ENCODE measurements at places on chromosomes 5 and 9.

DNA sequence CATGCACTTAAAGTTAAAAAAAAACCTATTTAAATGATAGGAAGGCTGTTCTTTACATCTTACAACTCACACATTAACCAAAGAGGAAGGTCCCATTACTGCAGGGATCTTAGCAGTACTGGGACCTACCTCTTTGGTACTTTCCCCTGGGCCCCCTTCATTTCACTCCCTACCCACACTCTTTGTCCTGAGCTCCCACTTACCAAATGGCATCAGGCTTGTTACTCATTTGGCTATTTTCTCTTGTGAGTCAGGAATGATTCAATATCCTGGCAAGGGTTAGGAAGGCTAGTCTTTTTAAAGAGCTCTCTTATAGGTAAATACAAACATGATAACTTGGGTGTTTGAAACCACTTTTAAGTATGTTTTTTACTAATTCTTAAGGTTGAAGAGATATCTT, 117.4 kb upstream of the ELL2 start:
- DNase-seq, result no peak

DNA sequence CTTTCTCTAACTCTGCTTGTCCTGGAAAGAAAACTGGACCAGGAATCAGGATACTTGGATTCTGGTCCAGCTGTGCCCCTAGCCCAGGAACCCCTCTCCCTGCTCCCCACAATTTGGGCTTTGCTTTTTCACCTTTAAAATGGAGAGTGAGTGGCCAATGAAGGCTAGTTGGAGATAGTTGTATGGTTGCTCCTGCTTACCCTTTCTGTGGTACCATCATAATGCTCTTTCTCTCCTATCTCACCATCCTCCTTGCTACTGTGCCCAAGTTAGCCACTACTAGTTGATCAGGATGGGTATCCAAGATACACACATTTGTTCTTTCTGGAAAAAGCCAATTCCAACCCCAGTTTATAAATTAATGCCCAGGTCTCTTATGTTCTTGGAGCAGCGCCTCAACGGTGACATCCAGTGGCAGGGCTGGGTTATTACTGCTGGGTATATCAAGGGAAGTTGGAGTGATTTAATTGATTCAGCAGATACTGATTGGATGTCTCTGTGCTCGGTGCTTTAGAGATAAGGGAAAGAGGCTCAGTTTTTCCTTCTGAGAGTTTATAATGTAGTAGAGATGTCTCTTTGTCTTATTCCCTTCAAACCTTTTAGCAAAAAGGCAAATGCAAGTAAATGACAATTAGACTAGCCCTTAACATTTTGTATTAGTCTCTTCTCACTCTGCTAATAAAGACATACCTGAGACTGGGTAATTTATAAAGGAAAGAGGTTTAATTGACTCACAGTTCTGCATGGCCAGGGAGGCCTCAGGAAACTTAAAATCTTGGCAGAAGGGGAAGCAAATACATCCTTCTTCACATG, 38.5 kb downstream of the FAXDC2 start:
- DNase-seq, result peak; percentile 35

- DNase-seq, result no peak
These were observed 635.8 kb upstream of the C9orf72 start for GRCh38 chr9:28209130-28209529.

DNA sequence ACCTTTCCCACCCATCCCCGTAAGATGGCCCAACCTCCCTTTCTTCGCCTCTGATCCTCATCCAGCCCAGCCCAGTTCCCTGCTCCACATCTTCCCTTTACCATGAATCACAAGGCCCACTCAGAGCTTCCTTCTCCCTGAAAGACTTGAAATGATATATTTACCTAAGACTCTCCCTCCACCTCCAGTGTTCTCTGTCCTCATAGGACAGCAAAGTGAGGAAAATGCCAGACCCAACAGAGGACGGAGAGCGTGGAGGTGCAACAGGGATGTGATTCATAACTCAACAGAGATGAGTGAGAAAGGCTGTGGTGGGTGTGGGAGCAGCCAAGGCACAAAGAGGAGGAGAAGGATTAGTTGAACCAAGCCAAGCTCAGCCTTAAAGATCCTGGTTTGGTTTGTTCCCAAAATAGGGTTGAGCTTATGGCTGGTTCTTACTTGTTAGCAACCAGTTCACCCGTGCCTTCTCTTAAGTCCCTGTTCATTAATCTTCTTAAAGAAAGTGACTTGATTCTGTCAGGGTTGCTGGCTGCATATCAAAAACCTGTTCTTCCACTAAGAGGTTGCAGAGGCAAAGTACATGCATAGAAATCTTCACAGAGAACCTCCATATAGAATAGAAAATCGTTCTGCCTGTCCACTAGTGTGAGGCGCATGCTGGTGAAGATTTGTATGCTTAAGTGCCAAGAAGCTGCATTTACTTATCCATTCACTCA, 183.2 kb downstream of the ACTL7B start:
- DNase-seq, result no peak

- no peak for DNase-seq
These were observed 146.9 kb downstream of the KIAA0825 start for GRCh38 chr5:94471521-94471920.

- DNase-seq, result no peak
These were observed 75.2 kb upstream of the SSBP2 start for GRCh38 chr5:81826128-81826527.

- no peak for DNase-seq
These were observed 38.0 kb upstream of the MED27 start for GRCh38 chr9:132117694-132118093.

GRCh38 chr5:73796164-73797131, 170.5 kb downstream of the ARHGEF28 start:
- peak; percentile 2 for DNase-seq

- DNase-seq, result no peak
These were observed 473.6 kb downstream of the KCTD16 start for GRCh38 chr5:144644317-144644716.

- no peak for DNase-seq
These were observed 12.0 kb downstream of the CRB2 start for GRCh38 chr9:123368023-123368422.

- no peak for DNase-seq
These were observed 2.2 kb upstream of the ALDH1A1 start for GRCh38 chr9:72955126-72955455.

GRCh38 chr5:124492444-124493224, 253.8 kb downstream of the ZNF608 start:
- no peak for DNase-seq

DNA sequence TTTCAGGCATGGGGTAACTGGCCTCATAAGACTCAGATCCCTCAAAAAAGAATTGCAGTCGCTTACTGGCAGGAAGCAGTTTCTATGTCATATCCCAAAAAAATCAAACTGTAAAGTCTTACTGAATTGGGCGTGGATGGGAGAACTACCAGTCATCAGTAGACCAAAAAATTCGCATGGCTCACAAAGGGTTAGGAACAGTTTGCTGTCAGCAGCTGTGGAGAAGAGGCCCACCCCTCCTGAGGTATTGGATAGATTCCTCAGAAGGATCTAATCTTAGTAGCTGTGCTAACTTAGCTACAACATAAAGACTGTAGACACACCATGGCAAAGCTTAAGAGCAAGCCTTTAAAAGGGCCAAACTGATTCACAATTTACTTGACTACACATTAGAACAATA, 478.3 kb upstream of the FTMT start:
- no peak for DNase-seq

DNA sequence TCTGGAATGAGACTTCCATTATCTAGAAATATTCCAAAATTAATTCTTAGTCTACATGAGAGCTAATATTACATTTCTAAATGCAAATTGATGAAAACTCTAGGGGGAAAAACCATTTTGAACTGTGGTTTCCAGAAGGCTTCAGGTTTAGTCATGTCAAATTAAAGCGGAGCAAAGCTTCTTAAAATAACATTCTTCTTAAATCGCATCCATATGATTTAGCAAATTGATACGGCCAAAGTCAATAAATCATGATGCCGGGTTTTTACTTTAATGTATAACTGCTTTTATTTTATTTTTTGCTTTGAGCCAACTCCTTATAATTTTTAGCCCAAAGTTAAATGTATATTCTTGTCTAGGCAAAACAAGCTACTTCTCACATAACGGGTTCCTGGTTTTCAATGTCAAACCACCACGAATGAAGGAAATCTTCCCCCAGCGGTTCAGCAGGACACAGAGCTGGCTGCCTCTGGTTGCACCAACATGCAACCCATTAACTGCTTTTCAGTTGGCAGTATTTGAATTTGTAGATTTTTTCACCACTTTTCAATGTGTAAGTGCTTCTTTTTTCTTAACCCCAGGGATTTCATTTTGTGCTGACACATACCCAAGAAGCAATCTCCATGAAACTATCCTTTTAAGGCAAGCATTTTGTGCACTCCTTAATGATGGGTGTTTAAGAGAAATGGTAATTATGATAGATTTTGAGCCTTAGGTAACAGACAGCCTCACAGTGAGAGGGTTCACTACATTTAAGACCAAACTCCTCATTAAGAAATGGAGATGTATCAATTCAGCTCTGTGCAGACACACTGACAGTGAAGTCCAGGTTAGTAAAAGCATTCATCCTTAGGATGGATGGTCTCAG, 35.5 kb downstream of the EFNA5 start:
- DNase-seq, result no peak

- no peak for DNase-seq
These were observed 96.6 kb upstream of the ABCA1 start for GRCh38 chr9:105024529-105024928.

DNA sequence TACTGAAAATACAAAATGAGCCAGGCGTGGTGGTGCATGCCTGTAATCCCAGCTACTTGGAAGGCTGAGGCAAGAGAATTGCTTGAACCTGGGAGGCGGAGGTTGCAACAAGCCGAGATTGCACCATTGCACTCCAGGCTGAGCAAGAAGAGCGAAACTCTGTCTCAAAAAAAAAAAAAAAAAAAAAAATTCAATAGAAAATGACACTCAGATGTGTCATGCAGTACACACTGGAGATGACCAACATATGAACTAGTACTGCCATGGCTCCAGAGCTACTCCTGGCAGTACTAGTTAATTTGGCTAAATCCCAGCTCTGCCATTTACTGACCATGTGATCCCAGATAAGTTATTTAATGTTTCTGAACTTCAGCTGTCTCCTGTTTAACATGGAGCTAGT, 7.3 kb downstream of the ATOX1 start:
- DNase-seq, result no peak

DNA sequence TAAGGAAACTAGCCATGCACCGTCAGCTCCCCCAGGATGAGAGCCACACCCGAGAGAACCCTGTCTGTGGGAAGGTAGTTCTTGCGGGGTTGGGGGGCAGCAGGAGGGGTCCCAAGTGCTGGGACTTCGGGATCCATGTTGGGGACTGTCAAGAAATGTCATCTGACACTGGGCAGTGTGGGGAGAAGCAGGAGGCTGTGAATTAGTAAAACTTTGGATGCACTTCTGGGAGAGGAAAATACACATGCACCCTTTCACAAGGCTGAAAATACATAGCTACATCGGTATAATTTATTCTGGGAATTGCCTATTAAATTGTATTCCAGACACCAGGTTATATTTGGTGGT, 109.6 kb upstream of the RPS23 start:
- no peak for DNase-seq

DNA sequence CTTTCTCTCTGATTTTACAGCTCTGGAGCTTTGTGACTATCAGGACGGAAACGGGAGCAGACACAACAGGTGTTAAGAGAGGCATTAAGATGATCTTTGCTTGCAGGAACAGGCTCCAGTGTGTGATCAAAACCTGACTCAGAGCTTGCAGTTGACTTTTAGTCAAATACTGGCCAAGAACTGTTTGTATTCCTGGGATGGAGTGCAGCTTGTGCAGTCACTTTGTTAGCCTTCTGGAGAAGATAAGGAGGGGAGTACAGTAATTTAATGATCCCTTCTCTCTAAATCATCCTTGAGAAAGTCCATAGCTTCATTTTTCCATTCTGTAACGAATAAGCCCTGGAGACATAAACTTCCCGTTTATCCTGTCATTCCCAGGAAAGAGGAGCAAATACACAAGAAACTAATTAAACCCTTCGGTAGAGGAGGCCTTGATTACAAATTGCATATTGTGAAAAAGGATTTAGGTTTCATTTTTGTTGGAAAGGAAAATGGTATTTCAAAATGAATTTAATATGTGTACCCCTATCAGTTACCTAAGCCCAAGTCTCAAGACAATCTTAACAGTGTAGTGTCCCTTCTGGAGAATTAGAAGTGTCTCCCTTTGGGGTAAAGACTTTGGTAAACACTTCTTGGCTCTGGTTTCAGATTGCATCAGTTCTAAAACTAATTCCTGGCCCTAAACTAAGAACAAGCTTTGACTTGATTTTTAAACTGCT, 3.1 kb upstream of the STOM start:
- DNase-seq, result no peak

DNA sequence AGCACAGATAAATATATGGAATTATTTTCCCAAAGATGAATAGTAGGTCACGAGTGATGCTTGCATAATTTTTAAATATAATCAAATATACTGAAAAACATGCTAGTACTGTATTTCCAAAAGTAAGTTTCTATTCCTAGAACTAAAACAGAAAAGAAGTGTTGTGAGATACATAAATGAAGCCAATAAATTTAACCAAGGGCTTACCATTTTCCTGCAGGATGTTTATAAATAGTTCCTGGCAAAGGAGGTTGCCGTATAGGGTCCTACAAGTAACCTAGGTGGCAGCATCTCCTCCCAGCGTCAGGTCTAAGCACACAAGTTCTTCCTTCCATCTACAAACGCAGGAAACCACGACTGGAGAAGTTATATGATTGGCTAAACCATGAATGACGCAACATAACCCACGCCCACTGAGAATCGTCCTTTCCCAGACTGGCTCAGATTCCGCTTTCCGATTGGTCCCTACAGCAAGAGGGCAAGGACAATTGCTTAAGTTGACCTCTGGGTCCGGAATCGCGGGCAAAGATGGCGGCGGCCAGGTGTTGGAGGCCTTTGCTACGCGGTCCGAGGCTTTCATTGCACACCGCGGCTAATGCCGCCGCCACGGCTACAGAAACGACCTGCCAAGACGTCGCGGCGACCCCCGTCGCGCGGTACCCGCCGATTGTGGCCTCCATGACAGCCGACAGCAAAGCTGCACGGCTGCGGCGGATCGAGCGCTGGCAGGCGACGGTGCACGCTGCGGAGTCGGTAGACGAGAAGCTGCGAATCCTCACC, at the start of gene MRPS30:
Gene MRPS30 (plus strand): TSS at position 513 of the 780 bp plus-strand sequence. CDS start 16 bp downstream, at position 529.
- DNase-seq, result peak; percentile 79

GRCh38 chr9:133269537-133270362, 5.3 kb downstream of the ABO start:
- DNase-seq, result no peak

DNA sequence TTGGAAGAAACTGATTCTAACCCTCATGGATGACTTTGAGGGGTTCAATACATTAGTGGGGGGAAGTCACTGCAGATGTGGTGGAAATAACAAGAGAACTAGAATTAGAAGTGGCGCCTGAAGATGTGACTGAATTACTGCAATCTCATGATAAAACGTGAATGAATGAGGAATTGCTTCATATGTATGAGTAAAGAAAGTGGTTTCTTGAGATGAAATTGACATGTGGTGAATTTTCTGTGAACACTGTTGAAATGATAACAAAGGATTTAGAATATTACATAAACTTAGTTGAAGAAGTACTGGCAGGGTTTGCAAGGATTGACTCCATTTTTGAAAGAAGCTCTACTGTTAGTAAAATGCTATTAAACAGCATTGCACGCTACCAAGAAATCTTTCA, 113.0 kb downstream of the UGCG start:
- DNase-seq, result no peak

- no peak for DNase-seq
These were observed 125.0 kb downstream of the AOPEP start for GRCh38 chr9:94851467-94851866.

GRCh38 chr5:174612686-174613085, 111.7 kb upstream of the MSX2 start:
- no peak for DNase-seq

GRCh38 chr5:79845448-79846197, 145.4 kb downstream of the MTX3 start:
- DNase-seq, result no peak

Data from stimulated activated CD8-positive, alpha-beta memory T cell treated with anti-CD3 and anti-CD28 coated beads, Interleukin-4, amount 100 ng/mL, for 24 hours (primary cell).